ENCODE measurements at places on chromosomes 13 and 19.

DNA sequence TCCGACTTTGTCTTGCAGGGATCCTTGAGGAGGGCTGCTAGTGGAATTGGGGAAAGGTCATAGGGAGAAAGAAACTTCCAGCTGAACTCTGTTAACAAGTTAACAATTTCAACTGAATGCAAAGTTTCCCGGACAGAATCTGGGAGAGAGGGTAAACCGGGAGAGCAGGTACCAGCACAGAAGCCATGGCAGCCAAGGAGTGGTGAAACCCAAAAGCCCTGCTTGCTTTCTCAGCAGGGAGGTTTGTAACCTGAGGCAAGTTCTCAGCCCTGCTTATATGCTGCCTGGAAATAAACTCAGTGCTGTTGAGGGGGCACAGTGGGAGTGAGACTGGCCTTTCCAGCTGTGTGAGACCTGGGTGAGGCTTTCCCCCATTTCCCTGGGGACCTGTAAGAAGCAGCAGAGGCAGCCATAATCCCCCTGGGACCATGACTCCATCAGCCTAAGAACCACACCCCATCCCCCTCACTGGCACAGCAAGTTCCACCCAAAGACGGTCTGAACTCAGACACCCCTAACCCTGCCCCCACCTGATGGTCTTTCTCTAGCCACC is 84.0 kb downstream of the SUCLA2 start:
- no peak for DNase-seq

DNA sequence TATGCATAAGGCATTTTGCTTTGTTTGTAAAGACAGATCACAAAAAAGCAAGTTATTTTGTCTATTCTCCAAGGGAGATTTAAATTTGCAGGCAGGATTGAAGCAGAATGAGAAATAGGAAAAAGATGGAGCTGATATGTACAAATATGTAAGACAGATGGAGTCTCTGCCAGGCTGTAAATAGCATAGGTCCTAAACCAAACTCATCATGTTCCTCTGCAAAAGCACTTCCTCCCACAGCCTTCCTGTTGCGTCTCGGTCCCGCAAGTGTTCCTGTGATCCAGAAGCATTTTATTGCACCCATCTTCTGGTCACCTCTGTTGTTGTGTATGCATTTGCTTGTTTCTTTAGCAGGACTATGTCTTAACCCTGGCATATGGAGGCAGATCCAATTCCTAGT is 95.7 kb upstream of the CLDN10 start:
- no peak for DNase-seq

DNA sequence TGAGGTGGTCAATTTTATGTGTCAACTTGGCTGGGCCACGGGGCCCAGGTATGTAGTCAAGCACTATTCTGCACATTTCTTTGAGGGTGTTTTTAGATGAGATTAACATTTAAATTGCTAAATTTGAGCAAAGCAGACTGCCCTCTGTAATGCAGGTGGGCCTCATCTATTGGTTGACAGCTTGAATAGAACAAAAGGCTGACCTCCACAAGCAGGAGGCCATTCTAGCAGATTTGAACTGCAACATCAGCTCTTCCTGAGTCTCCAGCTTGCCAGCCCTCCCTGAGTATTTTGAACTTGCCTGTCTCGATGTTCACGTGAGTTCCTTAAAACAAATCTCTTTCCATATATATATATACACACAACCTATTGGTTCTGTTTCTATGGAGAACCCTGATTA is 134.8 kb downstream of the DCLK1 start:
- no peak for DNase-seq

- no peak for DNase-seq
Observed at GRCh38 chr19:11286312-11286974, 9.5 kb upstream of the TSPAN16 start.

GRCh38 chr19:10742476-10742875 is 24.6 kb downstream of the DNM2 start:
- no peak for DNase-seq

DNA sequence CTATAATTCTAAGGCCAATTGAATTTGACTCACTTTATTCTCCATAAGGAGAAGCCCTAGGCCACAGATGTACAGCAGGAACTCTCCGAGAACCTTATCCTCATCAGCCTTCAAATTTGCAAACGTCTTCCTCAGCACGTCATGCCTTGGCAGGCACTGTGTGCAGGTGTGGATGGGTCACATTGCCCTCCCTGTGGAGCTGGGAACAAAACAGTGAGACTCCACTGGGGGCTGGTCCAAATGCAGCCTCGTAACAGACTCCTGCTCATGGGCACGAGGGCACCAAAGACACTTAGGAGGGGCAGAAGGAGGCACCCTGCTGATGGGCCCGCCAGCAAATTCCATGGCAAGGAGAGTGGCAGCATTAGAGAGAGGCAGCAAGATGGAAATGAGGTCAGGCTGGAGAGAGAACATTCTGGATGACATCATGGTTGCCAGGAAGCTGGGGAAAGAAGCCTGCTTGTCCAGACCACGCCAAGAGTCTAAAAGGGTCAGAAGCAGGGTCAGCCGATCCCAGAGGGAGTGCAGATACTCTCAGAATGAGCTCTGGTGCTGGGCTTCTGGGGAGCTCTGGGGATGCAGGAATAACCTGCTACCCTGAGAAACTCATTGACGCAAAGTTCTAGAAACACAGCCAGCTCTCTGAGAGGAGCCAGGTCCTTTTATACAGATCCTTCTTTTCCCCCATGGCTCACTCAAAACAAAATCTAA is 242.2 kb downstream of the B3GLCT start:
- DNase-seq = no peak

DNA sequence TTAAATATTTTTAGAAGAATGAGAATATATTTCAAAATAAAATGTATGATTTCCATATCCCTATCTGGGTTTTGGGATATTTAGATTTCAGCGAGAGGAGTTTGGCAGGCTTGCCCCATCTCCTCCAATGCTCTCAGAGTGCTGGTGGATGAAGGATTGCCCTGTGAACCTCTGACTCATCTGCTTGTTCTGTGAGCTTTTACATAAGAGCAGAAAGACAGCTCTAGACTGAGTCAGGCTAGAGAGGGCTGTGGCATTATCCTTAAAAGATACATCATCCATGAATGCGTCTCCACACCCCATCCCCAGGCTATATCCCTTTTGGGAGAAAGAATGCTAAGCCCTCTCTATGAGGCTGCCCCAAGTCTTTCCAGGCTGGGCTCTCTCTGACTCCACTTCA is 190.6 kb downstream of the TUBA3C start:
- DNase-seq = no peak

DNA sequence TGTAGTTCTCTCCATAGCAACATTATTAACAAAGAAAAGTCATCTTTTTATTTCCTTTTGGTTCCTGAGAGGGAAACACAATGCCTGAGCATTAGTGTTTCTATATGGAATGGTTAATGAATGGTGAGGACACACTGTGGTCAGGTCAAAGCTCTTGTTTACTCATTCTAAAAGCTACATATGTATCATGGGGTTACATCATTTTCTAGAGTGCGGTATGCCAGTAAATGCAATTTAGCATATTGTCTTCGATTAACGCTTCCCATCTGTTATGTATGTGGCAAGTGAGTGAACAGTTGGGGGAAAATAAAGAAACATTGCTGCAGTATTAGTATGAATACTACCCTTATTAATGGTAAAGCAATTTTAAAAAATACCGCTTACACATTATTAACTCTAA is 1152.2 kb upstream of the SPRY2 start:
- DNase-seq = no peak

GRCh38 chr19:455851-456546 is 4.8 kb downstream of the SHC2 start:
- no peak for DNase-seq

- DNase-seq = no peak
Observed at GRCh38 chr19:57558525-57558924, 1.1 kb downstream of the ZNF550 start.

DNA sequence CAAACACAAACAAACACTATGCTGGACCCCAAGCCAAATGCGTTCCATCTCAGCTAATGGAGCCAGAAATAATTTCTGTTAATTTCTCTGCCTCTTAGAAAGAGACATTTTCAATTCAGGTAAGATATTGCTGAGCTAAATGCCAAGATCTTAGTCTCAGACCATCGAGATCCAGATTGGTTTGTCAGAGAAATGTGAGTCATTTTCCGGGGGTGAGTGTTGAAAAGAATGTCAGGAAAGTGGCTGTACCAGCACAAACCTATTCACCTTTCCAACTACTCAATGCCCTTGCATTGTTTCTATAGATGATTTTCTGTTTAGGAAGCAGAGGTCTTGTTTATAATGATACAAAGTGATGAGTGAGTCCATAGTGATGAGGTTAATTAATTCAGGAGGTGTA is 266.8 kb upstream of the TSHZ3 start:
- DNase-seq = no peak

DNA sequence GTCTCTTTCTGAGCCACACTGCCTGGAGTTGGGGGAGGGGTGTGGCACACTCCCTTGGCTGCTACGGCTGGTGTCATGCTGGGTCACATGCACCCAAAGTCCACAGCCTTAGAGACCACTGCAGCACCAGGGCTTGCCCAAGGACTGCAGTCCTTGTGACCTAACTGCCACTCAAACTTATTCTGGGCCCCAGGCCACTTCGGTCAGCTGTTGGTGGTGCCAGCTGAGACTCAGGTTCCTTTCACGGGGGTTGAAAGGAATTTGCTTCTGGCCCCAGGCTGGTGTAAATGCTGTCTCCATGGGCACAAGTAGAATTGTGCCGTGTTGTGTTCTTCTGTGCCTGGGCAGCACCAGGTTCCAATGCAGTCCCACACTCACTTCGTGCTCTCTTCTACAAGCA is 9.5 kb upstream of the VN1R1 start:
- no peak for DNase-seq

DNA sequence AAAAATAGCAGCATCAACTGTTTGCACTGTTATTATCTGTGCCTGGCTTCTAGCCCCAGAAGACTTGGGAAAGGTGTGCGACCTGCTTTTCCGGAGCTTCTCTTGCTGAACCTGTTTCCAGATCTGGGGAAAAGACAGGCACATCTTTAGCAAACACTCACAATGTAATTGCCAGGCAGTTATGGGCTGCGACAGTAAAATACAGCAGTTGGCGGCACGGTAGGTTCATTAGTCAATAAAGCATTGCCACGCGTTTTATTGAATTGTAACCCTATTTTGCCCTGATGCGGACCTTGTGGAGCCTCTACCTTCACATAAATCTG is 223.7 kb upstream of the TSHZ3 start:
- no peak for DNase-seq

GRCh38 chr13:51928231-51928630 is 66.5 kb downstream of the CCDC70 start:
- DNase-seq = no peak

- no peak for DNase-seq
Observed at GRCh38 chr19:15897026-15897737, 692 bp downstream of the CYP4F2 start.

DNA sequence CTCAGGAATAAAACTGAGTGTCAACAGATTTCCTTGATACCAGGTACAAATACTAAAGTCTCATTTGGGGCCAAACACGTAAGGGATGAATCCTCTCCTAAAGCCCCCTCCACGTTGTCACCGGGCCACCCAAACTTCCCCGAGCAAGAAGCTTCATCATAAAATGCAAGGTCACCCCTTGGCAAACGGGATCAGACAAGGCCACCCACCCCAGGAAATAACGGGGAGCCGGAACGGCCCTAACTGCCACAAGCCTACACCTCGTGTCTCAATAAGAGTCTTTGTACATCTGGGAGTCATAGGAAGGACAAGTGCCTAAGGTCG is 717 bp downstream of the EEF2 start:
- no peak for DNase-seq

- DNase-seq = no peak
Observed at GRCh38 chr13:111548301-111548700, 227.9 kb downstream of the TEX29 start.

Measured in left renal pelvis (tissue), 4 donors.